ENCODE measurements at places on chromosomes 5 and 9.
A peak's percentile ranks its signal among the peaks of the same experiment; 100 is the strongest.

DNA sequence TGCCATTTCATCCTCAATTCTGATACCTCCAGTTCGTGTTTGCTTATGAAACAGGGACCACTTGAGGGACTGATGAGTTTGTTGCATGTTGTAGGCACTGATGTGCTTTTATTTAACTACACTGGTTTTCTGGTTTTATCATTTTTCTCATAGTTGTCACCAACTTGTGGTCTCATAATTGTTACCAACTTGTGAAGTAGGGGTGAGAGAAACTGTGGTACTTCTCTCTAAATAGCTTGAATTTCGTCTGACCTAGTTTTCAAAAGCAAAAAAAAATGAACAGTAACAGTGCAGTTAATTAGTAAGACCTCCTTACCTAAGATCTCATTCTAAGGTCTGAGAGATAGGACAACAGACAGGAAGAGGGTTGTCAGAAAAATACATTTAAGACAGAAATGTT, 78.0 kb downstream of the ANXA2R start:
- DNase-seq, result no peak

DNA sequence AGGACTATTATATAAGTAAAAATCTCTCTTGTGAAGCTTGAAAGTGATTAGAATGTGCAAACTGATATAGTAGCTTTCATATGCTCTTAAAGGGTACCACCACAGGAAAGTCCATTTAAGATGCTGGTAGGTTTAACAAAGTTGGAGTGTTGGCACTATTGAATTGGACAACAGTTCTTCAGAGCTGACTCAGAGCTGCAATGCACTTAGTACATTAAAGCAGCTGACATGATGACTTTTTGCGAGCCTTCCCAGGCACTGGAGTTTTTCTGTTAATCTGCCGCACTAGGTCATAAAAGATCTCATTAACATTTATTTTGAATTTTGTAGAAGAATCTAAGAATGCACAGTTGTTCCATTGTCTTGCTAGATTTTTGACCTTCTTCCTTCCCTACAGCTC, 243.8 kb downstream of the ADAMTSL1 start:
- no peak for DNase-seq

GRCh38 chr9:32487981-32488380, 38.0 kb downstream of the RIGI start:
- peak; percentile 11 for DNase-seq

DNA sequence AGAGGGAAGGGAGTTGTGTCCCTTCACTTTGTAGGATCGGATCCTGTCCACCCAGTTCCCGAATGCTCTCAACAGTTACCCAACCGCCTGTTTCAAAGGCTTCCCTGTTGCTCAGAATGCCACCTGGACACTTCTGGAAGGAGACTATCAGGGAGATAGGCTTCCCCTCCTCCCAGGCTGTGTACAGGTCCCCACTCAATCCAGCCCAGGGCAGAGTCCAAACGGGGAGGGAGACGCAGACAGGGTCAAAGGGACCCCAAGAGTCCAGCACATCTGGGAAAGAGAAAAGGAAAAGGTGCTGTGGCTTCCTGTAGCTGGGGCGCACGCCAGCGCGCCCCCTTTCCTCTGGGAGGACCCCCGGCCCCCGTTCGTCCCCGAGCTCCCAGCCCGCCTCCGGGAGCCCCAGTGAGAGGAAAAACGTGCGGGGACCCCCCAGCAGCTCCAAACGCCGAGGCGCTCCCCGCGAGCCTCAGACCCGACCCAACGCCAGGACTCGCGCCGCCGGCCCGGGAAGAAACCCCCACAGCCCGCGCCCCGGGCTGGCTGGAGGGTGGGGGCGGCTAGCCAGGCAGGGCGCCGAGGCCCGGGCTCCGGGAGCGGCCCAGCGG, 640 bp downstream of the SURF4 start:
- DNase-seq, result no peak

- DNase-seq, result no peak
Observed at GRCh38 chr5:149011084-149011483, 51.8 kb downstream of the SH3TC2 start.

DNA sequence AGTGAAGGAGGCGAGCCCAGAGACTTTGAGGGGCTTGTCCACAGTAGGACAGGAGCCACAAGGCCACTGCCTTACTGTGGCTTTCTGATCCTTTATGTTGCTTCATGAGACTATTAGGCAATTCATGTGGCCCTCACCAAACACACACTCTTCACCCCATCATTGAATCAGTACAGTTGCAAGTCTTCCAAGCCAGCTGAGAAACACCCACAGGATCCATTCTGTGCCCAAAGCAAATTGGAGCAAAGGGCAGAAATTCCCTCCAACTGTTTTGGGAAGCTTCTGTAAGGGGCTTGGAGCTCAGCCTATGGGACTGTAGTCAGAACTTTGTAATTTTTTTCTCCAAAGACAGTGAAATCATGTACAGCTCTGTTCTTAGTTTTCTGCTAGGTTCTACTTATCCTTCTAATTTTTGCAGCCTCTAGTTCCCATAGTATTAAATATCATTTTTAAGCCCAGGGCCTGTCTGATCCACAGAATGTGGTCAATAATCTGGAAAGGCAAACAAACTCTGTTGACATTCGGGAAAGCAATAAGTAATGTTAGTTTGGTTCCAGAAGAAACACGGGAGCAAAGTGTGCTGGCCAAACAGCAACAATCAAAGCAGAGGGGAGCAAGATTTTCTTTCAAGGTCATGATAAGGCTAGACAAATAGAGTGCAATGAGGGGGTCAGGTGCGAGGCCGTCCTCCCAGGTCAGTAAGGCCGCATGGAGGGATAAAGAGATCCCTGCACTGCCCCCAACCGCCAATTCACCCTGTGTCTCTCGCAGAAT, 47.0 kb downstream of the UBE2QL1 start:
- DNase-seq, result no peak

DNA sequence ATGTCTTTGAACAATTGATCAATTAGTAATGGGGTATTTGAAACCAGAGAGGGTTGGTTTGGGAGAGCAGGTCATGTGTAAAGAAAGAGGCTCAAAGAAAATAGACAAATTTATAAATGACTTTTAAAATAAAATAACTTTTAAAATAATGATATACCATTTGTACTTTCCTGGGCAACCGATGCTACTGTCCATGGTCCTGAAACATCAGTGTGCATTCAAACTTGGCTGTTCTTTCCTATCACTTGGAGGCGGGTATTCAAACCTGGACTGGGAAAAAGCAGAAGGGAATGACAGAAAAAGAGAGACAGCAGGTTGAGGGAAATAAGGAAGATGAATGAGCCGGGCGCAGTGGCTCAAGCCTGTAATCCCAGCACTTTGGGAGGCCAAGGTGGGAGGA, 1446.4 kb upstream of the WWC1 start:
- peak; percentile 0 for DNase-seq

GRCh38 chr9:93093877-93094657, 1.9 kb upstream of the CARD19 start:
- DNase-seq, result no peak

- DNase-seq, result peak; percentile 1
Observed at GRCh38 chr5:180718810-180719453, 20.9 kb downstream of the OR2Y1 start.

DNA sequence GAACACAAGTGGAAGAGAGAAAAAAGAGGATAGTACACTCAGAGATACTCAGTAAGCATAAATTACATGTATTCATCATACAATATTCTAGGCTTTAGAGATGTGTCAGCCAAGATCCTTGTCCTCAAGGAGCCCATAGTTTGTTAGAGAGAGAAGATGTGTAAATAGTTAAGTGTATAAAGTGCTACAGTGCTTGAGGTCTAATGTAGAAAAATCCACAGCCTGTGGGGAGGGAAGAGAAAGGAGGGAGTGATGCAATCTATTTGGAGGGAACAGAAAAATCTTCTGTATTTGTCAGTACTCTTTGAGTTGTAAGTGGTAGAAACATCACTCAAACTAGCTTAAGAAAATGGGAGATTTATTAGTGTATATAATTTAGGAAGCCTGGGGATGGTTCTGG, 81.9 kb downstream of the PALM2AKAP2 start:
- no peak for DNase-seq

DNA sequence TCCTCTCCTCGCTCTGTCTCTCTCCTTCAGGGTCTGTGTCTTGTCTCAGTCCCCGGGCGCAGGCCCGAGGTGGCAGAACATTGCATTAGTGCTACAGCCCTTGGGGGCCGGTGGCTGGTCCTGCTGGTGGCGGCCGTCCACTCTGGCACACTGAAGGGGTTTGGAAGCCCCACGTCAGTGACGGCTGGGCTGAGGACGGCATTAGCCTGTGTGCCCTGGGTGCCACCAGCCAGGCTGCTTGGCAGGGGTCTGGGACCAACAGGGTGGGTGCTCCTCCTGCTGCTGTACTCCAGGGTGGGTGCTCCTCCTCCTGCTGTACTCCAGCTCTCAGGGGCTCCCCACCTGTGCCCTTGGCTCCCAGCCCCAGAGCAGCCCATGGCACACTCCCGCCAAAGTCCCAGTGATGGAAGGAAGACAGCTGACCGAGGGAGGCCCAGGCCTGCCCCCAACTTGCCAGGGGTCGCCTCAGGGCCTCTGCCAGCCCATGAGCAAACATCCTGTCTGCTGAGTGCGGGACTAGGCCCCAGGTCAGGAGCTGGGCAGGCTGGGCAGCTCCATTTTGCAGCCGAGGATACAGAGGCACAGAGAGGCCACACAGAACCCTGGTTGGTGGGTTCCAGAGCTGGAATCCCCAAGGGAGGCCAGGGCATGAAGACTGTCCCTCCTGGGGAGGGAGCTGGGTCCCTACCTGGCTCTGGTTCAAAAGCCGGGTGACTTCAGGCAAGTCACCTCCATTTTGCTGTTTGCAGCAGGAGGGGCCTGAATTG, 27.3 kb downstream of the SARDH start:
- DNase-seq, result no peak

- no peak for DNase-seq
Observed at GRCh38 chr9:75921391-75922127, 31.1 kb downstream of the PCSK5 start.

- no peak for DNase-seq
Observed at GRCh38 chr5:138502521-138502920, 37.2 kb downstream of the EGR1 start.

GRCh38 chr9:99056886-99057664, 47.8 kb upstream of the TGFBR1 start:
- DNase-seq, result peak; percentile 82

GRCh38 chr5:9126490-9126889, 419.4 kb downstream of the SEMA5A start:
- DNase-seq, result no peak

- peak; percentile 86 for DNase-seq
Observed at GRCh38 chr5:53360811-53361210, 119.6 kb upstream of the FST start.

GRCh38 chr5:137342764-137343163, 156.4 kb downstream of the SPOCK1 start:
- DNase-seq, result peak; percentile 7

GRCh38 chr9:109624896-109625295, 126.8 kb upstream of the PTPN3 start:
- no peak for DNase-seq

GRCh38 chr9:116694785-116695291, 7.7 kb downstream of the TRIM32 start:
- no peak for DNase-seq

- DNase-seq, result no peak
Observed at GRCh38 chr9:36169166-36169565, at the start of gene CCIN. Gene CCIN (plus strand): TSS chr9:36169388. CDS start chr9:36169503, 115 bp downstream.

GRCh38 chr5:38961691-38962090, 112.5 kb downstream of the RICTOR start:
- DNase-seq, result no peak

GRCh38 chr5:24094081-24094679, 550.6 kb downstream of the CDH10 start:
- no peak for DNase-seq

GRCh38 chr9:127165116-127165515, 42.7 kb upstream of the ANGPTL2 start:
- no peak for DNase-seq

GRCh38 chr5:71830681-71831539, 111.8 kb downstream of the CARTPT start:
- peak; percentile 90 for DNase-seq

DNA sequence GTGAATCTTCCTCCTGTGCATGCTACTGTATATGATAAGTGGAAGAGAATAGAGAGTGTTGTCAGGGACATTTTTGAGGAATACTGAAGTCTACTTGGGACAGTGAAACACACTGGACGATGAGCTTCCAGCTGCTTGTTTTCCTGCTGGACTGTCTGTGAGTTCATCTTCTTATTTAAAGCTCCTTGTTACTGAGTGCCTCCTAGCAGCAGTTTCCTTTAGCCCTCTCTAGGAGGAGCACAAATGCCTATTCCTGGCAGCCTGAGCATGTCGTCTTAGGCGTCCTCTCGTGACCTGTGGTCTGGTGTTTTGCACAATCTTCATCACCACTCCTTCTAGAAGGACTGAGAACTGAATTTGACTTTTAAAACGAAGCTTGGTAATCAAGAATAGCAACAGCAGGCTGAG, 43.8 kb downstream of the ANKRD33B start:
- DNase-seq, result no peak

DNA sequence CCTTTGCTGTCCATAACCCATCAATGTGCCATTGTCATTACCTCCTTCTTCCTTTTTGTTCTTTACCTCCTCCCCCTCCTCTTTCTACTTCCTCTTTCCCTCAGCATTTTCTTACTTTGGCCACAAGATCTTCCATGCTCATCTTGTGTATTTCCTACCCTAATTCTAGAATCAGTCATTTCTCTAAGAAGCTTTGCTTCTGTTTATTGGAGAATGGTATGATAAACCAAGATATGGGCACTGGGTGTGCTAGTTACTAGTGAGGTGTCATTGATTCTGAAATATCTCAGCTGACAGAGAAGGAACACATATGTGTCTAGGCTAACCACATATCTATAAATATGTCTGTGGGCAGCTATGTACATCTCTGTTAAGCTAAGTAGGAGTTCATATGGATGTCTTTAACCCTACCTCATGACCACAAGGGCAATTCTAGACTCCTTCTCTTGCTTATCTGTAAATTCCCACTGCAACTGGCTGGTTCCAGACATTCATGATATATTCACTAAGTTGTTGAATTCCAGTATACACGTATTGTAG, 2051.3 kb upstream of the CDH9 start:
- no peak for DNase-seq

GRCh38 chr9:112659906-112660305, 58.0 kb downstream of the INIP start:
- no peak for DNase-seq

DNA sequence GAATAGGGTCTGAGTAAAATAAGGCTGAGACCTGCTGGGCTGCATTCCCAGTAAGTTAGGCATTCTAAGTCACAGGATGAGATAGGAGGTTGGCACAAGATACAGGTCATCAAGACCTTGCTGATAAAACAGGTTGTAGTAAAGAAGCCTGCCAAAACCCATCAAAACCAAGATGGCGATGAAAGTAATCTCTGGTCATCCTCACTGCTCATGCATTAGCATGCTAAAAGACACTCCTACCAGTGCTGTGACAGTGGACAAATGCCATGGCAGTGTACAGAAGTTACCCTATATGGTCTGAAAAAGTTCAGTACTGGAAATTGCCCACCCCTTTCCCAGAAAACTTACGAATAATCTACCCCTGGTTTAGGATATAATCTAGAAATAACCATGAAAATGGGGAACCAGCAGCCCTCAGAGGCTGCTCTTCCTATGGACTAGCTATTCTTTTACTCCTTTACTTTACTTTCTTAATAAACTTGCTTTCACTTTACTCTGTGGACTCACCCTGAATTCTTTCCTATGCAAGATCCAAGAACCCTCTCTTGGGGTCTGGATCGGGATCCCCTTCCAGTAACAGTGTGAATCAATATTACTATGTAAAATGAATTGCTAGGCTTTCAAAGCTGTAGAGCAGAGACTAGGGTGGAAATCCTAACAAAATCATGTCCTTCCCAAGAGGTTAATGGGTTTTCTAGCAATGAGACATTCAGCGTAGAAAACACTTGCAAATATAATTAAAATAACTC, 257.8 kb downstream of the KIAA0825 start:
- no peak for DNase-seq

Data from fibroblast of skin of left quadriceps (primary cell).